ENCODE measurements at places on chromosomes 3 and 15.

DNA sequence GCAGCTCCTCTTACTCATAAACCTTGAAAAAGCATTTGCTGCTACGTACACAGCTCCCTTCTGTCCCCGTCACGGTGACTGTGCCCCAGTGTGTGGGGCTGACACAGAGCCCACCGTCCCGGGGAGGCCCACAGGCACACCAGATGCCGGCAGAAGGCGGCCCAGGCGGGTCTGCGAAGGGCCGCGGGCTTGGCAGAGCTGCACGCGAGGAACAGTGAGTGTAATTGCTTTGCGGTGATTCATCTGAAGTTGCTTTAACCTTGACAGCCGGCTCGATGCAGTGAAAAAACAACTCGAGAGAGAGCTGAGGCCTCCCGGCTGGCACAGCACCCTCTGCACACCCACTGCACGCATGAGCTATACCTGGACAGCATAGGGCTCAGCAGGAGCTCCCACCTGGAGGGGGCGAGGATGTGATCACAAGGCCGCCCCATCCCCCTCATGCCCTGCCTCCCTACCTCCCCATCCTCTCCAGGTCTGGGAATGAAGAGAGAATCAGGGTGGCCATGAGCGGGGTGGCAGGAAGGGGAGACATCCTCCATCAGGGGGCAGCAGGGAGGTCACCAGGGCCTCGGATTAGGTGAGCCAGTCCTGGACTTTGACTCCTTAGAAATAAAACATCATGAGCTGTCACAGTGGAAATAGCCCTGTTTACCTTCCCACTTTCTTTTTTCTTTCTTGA lies 172.7 kb downstream of the MEGF11 start:
- no peak for DNase-seq

GRCh38 chr3:168616915-168617314 lies 521.2 kb upstream of the GOLIM4 start:
- no peak for DNase-seq

DNA sequence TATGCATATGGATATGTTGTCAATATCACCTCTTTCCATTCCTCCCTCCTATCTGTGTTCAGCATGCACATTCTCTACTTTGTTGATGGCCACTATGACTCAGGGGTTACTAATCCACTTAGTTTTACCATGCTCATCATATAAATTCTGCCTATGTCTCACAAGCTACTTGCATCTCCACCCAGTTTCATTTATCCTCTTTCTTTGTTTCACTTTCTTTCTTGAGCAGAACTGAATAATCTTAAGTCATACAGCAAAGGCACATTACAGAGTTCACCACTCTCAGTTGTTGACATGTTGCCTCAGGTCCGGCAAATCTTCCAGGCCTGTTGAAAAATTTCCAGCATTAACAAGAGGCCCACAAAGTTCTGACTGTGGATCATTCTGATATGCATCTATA lies 71.5 kb downstream of the SSR3 start:
- DNase-seq: no peak

DNA sequence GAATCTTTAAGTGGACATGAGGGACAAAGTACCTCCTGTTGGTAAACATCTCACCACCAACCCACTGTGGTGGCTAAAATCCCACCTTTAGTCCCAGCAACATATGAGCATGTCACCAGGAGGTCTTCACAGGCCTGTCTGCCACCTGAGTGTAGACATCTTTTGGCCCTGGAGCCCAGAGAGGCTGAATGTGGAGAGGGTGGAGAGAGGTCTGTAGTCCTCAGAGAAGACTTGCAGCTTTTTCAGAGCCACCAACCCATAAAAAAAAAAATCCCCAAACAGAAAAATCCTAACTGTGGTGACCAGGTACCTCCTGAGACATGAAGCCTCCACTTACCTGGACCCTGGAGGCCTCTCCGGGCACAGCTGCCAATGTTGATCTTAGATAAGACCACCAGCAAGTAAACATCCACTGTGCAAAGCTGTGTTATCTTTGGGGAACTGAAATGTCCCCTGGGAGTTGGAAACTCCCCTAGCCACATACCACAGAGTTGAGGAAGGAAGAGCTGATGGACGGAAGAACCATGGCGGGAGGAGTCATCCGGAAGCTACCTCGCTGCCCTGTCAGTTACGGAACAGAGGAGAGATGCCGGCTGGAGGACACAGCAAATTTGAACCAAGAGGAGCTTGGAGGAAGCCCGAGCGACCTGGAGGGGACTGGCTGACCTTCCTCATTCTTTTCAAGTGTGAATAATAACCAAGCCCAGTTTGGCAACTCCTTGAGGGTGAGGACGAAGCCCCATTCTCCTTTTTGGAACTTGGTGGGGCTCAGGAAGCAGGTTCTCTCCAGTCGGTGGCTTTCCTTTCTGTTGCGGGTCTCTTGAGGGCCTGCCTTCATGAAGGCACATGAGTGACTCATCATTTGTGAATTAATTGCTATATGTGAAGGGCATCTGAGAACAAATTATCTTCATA lies at the start of gene GHRL:
GHRL (minus strand) TSS at position 443 of the 915 bp plus-strand sequence. CDS start 2,767 bp downstream, outside the sequence.
- no peak for DNase-seq

- DNase-seq: no peak
Measured at GRCh38 chr3:172680684-172681083, 30.2 kb downstream of the NCEH1 start.

- DNase-seq: no peak
Measured at GRCh38 chr15:43854801-43855200, 28.0 kb downstream of the WDR76 start.

- no peak for DNase-seq
Measured at GRCh38 chr15:77975332-77976094, 102.0 kb downstream of the TBC1D2B start.

- DNase-seq: no peak
Measured at GRCh38 chr15:27422997-27423396, 452.0 kb downstream of the GABRG3 start.

DNA sequence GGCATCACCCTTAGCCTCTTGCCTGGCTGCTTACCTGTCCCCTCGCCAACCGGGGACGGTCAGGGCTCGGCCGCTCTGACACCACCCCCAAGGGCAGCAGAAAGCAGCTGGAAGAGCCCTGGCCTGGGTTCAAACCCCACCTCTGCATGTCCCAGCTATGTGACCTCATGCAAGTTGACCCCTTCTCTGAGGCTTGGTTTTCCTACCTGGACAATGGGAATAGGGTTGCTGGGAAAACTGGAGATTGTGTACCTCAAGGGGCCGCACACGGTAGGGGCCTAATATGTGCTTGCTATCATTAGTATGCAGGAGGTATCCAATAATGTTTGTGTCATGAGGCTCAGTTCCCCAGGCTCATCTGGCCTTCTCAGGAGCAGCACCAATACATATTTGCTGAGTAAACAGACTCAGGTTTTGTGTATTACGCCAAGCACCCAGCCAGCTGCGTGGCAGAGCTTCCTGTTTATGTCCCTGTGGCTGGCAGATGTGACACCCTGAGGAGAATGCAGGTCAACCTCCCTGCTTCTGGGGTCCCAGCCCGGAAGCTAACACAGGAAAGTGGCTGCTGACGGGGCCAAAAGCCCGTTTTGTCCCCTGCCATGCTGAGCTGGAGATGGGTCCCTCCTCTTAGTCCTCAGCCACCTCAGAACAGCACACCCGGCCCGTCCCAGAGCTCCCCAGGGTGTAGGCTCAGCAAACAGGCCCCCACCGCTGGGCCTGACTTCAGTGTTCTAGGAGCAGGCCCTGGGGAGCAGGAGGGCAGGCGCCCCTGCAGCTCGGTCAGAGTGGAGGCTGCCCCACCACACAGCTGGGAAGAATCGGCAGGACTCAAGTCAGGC lies 29.7 kb downstream of the PLXND1 start:
- DNase-seq: peak; percentile 21

DNA sequence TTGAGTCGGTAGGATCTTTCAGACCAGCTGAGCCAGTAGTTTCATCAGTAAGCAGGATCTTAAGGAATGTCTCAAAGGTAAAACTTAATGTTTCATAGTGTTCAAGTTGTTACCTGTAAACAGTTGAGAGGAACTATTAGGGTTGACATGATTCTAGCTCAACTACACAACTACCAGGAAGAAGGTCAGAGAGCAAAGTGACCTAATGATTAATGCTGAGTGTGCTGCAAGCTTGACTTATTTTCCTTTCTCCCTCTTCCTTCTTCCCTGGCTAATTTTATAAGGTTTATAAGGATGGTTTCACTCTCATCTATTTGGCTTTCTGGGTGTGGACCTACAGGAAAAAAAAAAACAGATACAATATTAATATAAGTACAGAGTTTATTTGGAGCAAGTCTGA lies 30.2 kb upstream of the LHFPL4 start:
- no peak for DNase-seq

DNA sequence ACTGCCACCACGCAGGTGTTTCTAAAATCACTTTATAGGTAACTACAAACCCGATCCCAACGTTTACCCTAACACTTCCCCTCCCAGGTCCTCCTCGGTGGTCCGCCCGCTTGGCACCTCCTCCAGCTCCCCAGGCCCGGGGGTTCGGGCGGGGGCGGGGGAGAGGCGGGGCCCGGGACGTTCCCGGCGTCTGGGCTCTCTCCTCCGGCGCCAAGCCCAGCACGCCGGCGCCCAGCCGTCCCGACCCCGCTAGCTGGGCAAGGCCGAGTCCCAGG lies 562 bp downstream of the CGGBP1 start:
- DNase-seq: no peak

DNA sequence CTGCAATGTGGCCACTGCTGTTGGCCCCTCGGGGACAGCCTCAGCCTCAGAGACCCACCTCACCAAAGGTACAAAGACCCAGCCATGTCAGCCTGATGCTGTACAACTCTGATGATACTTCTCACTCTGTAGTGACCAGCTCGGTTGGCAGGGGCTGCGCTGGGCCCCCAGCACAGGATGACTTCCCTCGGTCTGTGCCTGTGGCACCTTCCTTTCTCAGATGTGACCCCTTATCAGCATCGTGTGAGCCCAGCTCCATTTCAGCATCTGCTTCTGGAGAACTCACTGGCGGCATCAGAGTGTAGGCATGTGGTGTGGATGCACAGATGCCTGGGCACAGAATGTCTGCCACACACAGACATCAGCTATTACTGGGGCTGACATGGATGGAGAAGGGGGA lies 25.1 kb upstream of the CTXND1 start:
- DNase-seq: no peak

Data from effector CD8-positive, alpha-beta T cell (primary cell).